ENCODE measurements at places on chromosomes 16 and 17.

DNA sequence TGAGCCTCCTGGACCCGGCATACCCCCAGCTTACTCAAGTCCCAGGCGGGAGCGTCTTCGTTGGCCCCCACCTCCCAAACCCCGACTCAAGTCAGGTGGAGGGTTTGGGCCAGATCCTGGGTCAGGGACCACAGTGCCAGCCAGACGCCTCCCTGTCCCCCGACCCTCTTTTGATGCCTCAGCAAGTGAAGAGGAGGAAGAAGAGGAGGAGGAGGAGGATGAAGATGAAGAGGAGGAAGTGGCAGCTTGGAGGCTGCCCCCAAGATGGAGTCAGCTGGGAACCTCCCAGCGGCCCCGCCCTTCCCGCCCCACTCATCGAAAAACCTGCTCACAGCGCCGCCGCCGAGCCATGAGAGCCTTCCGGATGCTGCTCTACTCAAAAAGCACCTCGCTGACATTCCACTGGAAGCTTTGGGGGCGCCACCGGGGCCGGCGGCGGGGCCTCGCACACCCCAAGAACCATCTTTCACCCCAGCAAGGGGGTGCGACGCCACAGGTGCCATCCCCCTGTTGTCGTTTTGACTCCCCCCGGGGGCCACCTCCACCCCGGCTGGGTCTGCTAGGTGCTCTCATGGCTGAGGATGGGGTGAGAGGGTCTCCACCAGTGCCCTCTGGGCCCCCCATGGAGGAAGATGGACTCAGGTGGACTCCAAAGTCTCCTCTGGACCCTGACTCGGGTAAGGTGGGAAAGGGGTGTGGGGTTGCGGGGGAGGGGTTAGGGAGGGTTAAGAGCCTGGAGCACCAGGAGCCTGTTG is 1.6 kb downstream of the SENP3 start:
- DNase-seq, result no peak

- DNase-seq, result no peak
Measured at GRCh38 chr17:48548523-48549280, 3.8 kb upstream of the HOXB2 start.

DNA sequence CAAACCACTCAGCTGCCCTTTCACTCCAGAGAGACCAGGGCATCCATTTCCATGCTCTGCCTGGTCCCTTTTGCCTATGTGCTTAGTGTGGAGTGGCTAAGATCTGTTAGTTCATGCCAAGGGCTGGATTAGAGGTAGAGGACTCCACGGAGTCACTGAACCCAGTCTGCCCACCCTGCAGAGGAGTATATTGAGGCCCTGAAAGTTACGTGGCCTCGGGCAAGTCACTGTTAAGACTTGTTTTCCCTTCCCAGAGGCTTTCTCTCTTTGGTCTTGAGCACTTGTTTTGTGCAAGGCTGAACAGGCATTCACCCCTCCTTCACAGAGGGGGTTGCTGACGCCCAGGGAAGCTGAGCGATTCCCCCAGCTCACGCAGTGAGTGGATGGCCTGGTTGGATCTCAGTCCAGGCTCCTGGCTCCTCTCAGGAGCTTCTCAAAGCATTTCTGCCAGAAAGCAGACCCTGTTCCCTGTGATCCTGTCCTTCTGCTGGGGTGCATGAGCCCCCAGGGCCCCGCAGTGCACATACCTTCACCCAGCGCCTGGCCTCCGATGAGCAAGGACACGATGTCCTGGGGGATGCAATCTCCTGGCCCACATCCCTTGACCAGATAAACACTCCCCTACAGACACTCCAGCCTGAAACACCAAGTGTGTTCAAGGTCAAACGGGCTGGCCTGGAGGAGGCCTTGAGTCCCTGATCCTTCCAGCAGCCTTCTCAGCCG is 153.4 kb upstream of the GSE1 start:
- DNase-seq, result no peak

DNA sequence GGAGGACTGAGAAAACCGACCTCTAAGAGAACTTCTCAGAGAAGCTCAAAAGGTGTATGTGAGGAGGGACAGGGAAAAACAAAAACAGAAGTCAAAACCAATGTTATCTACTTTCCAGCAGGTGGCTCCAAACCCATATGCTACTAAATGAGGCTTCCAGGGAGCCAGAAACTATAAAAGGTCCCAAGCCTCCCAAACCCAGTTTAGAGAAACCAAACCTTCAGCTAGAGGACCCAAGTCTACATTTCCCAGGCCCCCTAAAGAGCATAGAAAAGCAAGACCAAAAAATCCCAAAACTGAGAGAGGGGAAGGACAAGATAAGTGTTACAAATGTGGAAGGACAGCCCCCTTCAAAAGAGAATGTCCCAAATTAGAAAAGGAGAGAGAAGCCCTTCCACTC is 3.7 kb downstream of the HPR start:
- DNase-seq, result peak; percentile 35

GRCh38 chr17:22304667-22305303 is 612.5 kb downstream of the KCNJ18 start:
- DNase-seq, result no peak

DNA sequence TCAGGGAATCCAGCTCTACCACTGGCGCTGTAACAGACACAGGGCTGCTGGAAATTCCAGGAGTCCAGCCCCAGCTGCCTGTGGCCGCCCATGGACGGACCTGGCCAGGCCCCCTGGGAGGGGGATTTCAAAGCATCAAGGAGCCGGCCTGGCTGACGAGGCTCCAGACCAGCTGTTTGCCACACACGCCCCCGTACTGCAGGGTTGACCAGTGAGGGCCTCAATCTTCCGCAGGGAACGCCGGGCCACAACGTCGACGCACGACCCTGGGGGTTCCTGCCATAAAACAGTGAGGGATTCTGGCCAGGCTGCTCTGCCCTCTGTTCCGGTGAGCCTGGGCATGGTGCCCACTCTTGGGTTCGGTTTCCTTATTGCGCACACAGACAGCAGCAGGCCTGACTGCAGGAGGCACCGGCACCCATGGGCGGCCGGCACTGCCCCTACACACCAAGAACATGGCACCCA is 3.7 kb downstream of the LMF1 start:
- no peak for DNase-seq

- no peak for DNase-seq
Measured at GRCh38 chr16:56855946-56856345, 9.1 kb upstream of the SLC12A3 start.

DNA sequence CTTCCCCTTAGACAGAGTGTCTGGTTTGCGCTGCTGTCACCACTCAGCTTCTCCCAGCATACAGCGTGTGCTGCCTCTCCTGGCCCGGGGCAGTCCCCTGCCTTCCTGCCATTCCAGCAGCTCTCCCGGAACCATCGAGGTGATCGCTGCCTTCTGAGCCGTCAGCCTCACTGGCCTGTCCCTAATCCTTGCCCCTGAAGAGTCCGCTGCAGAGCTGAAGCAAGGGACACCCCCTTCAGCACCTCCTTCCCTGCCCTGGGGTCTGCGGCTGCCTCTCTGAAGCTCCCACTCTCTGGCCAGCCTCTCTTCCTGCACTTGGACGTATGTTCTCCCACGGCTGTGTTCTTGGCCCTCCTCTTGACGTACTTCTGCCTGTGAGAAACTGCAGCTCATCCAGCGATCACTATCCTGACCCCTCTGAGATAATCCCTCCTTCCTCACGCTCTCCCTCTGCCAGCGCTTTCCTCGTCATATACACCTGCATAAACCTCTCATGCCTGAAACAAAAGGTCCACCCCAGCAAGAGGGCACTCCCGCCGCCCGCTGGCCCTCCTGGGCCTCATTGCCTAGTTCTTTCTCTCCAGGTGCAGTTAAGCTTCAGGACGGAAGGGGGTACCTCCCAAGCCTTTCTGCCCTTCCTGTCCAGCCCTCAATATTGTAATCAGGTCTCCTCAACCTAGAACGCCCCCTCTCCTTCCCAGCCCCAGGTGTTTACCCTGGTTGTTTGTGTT is 220.6 kb upstream of the CHMP6 start:
- DNase-seq, result no peak

DNA sequence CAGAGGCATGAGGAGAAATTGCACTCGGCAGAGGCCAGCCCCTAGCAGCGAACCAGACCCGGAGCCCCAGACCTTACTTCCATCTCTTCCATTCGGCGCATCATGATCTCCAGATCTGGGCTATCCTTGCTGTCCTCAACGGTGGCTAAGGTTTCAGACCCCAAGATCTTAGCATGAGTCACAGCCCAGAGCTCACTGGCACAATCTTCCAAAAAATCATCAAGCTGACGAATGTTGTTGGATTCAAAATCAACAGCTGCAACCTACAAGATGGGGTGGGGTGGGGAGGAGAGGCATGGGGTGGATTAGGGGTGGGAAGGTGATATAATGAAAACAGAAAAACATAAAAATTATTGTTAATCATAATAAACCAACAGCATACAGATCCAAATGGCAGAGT is 39.7 kb upstream of the PITPNM3 start:
- DNase-seq, result no peak

GRCh38 chr17:13874134-13874533 is 195.2 kb upstream of the COX10 start:
- no peak for DNase-seq

DNA sequence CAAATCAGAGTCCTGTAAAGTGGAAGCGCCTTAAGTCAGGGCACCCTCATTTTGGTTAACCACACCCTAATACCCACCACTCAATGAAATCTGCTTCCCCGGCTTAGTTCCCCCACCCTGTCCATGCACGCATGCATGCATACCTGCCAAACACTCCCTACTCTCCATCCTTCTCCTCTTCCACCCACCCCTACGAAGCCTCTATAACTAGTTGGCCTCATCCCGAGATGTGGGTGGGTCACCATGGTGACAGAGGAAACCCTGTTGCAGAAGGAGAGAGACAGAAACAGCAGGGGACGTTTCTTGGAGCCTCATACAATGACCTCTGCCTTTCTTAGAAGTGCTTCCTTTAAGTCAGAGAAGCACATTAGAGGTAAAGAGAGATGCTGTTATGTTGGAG is 46.8 kb upstream of the DNAH9 start:
- no peak for DNase-seq

- DNase-seq, result peak; percentile 16
Measured at GRCh38 chr16:56789360-56789759, 59.4 kb downstream of the NUP93 start.

DNA sequence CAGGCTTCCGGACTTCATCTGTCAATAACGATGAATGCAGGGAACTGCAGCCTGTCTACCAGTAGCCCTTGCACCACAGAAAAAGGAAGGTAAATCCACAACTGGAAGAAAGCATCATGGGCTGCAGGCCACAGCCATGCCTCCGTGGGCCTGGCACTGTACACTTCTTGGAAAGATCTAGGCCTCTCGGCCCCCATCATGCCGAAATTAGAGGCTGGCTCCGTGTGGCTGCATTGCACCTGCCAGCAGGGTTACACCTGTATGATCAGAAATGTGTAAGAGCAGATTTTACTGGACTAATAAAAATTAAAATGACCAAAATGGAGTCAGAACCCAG is 52.2 kb downstream of the SDK2 start:
- no peak for DNase-seq

DNA sequence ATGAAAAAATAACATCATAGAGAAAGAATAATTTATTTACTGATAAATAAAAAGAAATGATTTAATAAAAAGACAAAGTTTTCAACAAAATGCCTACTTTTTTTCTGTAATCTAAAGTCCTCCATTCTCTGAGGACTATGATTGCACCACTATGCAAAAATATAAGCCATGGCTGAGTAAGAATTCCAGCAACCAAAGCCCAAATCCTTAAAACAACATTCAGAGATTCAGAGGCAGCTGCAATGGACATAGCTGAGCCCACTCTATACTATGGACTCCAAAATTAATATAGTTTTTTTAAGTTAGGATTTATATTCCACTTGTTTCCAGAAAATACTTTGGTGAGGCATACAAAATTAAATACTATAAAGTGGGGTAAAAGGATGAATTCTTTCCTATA is 169.5 kb upstream of the C17orf78 start:
- no peak for DNase-seq

- no peak for DNase-seq
Measured at GRCh38 chr17:30376621-30377452, 1.9 kb upstream of the CPD start.

DNA sequence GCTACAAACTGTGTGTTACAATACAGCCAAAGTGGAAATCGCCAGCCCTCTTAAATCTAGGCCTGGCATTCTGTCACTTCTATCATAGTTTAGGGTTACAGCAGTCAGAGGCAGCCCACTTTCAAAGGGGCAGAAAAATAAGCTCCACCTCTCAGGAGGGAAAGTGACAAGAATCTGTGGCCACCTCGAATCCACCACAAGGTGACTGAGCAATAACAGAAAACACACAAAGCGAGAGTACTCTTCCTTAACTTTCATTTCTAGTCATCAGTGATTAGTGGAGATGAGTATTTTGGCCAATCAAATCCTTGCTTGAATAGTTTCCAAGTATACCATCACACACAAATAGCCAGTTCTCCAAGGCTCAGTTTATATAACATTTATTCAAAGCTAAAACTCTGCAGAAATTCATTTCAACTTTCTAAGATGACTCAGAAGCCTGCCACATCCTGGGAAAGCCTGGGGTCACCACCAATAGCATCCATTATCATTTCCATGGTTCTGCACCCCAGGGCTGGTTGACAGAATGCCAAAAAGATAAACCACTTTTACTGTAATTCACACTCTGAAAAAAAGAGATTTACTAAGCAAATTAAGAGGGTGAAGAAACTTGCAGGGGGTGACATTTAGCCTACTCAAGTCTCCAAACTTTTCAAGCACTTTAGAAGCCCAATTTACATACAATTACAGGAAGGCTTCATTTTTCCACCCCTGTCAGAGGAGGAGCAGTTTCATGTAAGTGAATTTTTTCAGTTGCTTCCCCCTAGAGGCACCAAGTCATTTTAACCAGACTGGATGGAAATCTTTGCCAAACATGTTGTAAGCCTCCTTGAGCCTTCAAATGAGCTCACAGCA is 66.8 kb downstream of the SALL1 start:
- DNase-seq, result no peak

DNA sequence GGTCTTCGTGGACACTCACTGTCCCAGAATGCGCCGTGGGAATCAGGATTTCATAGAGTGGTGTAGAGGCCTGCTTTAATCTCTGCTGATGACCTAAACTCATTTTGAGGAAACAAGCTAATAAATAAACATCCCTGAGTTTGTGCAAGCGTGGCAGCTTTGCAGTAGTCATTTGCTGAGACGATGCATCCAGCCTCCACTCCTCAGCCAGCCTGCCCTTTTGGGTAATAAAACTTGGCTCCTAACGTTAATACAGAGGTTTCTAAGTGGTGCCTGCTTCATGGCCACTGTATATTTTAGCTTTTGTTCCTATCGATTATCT is 1.3 kb downstream of the DGKE start:
- no peak for DNase-seq

All from H54 (cell line).